ENCODE measurements at places on chromosomes 7 and 10.

- DNase-seq, result no peak
Measured at GRCh38 chr10:28761084-28761846, 83.9 kb downstream of the BAMBI start.

GRCh38 chr7:112510001-112510742 is 29.4 kb downstream of the LSMEM1 start:
- DNase-seq, result no peak

GRCh38 chr10:130998642-130999041 is 312.9 kb downstream of the TCERG1L start:
- no peak for DNase-seq

DNA sequence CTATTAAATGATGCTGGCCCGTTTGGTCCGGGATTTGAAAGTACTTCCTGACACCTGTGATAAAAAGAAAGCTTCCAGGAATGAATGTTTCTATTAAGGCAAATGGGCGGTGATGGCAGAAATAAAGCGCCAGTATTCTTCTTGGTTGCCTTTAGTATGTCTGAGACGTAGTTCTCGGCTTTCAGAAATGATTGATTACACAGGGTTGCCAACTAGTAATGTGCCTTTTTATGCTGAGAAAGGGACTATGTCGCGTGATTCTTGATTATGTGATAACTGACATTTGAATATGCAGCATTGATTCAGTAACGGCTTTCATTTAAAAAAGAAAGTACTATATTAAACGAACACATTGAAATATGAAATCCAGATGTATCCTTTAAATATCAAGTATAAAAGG is 13.9 kb downstream of the ZRANB1 start:
- no peak for DNase-seq

DNA sequence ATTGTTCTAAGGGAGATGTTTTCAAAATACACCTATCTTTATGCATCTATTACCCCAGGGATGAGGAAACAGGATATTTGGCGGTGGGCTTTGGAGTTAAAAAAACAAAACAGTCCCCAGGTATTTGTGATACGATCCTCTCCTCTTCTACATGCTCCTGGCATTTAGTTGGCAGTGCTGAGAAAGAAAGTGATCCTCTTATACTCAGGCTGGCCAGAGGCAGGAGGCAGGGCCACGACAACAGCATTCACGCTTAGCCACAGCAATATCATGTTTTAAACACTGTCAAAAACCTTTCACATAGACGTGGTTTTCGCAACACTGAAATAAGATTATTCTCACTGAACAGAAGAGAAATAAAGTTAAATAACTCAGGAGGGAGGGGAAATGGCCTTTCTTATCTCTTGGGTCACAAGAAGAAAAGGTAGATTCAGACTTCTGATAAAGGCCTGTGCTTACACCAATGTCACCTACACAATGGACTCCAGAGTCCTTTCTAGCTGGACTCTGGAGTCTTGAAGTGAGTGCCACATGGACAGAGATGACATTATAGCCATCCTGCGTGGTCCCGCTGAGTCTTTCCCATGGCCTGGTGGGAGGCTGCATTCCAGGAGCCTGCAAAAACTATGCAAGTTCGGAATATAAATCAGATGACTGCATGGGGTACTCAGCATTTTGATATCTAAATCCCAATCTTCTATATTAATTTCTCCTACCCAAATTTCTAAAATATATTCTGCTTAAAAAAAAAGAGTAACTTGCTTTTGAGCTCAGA is 88.7 kb downstream of the PIP4K2A start:
- no peak for DNase-seq

DNA sequence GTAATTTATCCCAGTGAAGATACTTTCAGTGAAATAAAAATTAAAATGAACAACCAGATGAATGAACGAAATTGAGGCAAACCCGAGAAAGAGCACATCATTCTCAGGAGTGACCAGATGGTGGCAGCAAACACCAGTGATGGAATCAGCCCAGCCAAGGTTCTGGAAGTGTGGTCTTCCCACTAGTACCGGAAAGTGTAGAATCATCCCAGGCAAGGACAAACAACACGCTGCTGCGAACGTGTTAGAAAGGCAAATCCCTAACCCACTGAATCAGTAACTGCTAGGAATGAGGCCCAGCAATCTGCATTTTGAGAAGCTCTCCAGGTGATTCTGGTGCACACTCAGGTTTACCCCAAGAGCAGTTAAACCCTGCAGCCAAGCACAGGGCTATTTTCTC is 15.5 kb upstream of the SLC18A3 start:
- peak; percentile 81 for DNase-seq

GRCh38 chr10:47095211-47095610 is 184.0 kb downstream of the PTPN20 start:
- DNase-seq, result no peak

- DNase-seq, result no peak
Measured at GRCh38 chr10:26243351-26243720, 26.8 kb downstream of the GAD2 start.

DNA sequence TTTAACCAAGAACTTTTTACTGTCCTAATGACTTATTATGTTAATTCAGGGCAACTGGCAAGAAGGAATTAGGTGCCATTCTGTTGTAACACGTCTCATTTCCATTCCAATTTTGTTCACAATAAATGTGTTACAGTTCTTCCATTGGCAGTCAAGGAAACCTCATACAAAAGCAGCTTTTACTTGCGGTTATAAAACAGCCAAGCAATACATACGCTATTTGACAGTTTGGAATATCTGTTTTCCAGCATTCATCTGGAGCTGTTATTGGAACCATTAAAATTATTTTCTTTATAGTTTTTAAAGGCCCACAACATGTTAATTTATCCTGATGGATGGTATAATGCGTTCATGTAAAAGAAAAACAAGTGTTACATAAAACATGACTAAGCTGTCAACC is 33.3 kb downstream of the MTERF1 start:
- DNase-seq, result no peak

GRCh38 chr7:84985073-84985784 is 201.6 kb downstream of the SEMA3D start:
- DNase-seq, result no peak

DNA sequence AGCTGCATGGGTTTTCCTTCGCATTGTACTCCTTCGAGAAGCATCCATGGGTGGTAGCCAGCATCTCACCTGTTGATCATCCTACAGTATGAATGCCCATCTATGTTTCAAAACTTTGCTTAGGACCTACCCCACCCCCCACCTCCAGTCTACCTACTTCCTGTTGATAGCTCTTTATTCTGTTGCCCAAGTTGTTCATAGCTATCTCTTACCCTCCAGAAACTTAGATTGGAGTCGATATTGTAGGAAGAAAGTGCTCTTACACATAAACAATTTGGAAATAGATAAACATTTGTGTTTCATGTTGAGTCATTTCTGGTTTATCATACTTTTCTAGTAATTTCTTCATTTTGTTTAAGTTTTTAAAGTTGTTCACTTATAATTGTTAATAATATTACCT is 90.1 kb downstream of the FAS start:
- DNase-seq, result no peak

DNA sequence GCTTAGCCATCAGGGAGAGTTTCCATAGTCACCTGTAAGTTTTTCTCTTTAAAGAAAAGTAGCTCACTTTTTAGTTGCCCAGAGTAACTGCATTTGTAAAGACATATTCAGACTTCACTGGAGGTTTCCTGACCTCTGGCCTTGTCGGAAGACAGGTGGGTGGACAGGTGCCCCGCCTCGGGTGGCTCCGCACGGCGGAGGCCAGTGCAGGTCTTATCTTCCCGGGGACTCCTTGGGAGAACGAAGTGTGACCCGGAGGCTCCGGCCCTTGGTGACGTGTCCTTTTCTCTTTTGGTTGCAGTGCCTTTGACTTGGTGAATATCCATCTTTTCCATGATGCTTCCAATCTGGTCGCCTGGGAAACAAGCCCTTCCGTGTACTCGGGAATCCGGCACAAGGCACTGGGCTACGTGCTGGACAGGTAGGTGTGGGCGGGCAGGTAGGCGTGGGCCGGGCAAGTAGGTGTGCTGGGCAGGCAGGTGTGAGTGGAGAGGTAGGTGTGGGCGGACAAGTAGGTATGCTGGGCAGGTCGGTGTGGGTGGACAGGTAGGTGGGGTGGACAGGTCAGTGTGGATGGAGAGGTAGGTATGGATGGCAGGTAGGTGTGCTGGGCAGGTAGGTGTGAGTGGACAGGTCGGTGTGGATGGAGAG is 75.8 kb downstream of the NKX6-2 start:
- DNase-seq, result no peak

DNA sequence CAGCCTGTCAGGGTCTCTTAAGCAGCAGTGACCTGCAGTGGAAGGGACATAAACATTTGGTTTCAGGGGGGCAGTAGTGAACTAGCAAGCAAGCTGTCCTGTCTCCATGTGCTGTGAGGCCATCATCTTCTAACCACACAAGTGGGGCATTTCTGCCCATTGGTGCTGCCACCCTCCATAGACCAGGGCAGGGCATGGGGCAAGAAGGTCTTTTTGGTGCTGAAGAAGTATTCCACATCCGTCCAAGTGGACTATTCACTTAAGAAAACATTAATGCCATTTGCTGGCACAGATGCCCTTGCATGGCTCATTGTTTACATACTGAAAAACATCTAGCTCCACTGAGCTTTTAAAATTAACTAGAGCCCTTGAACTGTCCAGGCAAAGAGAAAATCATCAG is 35.8 kb downstream of the ALOX5 start:
- DNase-seq, result no peak

DNA sequence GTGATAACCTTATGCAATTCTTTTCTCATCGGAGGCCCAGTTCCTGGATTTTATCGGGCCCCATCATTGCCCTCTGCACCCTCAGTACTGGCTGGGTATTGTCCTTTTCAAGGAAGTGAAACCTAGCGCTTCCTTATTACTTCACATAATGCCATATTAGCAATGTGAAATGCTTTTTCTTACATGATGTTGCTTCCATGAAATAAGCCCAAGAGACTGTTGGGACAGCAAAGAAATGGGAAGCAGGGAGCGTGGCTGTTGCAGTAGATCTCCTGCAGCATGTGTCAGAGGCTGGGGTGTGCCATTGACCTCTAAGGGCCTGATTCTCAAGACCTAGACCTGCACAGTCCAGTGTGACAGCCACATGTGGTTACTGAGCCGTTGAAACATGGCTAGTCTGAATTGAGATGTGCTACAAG is 8.1 kb downstream of the CHN2 start:
- no peak for DNase-seq

DNA sequence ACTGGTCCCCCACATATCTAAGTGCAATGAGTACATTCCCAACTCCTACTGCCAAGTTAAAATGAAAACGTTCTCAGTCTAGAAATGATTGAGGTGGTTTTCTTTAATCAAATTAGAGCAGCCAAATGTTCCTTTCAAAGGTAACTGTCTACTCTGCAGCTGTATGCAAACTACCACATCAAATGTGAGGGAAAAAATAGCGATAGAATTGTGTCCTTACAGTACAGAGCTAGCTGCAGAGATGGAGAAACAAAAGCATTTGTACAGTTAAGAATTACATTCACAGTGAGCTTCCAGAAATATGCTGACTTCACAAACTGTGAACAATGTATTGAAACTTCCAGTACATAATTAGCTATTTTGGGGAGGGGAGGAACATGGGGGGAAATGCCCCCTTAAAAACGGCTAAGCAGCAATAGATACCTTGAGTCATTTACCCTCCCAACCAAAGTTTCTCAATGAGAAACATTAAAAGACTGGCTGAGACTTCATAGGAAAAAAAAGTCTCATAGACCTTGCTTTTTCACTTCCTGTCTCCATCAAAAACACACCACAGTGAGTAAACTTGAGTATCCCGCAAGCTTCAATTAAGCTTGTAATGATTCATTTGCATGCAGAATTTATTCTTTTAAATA is 22.9 kb downstream of the CDK6 start:
- peak; percentile 97 for DNase-seq

GRCh38 chr10:49539320-49539885 is 482 bp upstream of the ERCC6 start:
- DNase-seq, result no peak

DNA sequence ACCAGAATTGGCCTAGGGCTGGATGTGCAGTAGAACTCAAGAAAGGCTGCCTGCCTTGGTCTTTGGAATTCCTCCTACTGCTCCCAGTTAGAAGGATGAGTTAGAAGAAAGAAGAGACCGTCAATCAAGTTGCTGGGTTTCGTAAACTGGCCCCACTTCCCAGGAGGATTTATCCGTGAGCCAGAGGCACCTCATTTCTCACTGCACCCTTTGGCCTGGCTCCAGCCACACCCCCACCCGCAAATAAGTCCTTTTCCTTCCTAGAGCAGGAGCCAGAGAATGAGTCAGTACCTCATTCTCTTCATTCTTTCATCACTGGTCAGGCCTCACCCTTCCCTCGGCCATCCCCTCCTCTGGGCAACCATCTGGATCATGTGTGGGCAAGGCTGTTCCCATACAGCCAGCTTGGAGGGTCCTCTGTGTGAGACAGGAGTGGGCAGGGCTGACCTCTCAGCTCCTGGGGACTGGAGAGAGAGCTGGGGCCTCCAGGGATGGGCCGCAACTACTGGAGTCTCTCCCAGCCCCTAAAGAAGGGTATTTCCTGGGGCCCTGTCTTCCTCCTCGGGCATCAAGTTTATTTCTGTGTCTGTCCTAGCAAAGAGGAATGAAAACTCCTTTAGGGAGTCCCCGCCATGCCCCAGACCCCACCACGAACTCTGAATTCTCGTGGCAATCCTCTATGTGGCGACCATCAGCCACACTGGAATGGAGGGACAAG is 87.2 kb upstream of the DUSP5 start:
- DNase-seq, result no peak

GRCh38 chr10:70692043-70692603 is 19.8 kb downstream of the ADAMTS14 start:
- no peak for DNase-seq

DNA sequence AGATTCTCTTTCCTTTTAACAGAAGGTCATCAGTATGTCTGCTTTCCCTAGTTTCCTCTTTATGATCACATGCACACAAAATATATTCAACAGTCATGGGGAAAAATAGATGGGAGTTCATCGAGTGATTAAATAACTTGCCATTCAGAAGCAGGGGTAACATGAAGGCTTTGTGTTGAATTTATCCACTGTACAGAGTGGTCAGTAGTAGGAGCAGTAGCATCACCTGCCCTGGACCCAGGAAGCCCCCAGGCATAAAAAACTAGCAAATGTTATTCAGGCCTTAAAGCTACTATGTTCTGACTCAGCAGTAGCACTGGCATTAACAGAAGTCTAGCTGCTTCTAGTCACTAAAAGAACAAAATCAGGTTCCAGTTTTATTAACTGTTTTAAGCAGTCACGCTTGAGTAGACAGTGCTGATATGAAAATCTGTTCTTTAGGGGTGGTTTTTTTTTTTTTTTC is 31.4 kb upstream of the FAM133B start:
- DNase-seq, result peak; percentile 22
